ENCODE measurements at places on chromosomes 2 and 18. TPM values are rescaled to one million over a fixed set of nuclear protein-coding genes. Genes with fewer than 3 reads are reported as not detected.

- DNase-seq, result no peak
Observed at GRCh38 chr18:75391279-75392225, 36.0 kb downstream of the SMIM21 start.

RALBP1 gene
- total RNA-seq, result 39.2 TPM

DSG3 gene
- total RNA-seq, result not detected

DNA sequence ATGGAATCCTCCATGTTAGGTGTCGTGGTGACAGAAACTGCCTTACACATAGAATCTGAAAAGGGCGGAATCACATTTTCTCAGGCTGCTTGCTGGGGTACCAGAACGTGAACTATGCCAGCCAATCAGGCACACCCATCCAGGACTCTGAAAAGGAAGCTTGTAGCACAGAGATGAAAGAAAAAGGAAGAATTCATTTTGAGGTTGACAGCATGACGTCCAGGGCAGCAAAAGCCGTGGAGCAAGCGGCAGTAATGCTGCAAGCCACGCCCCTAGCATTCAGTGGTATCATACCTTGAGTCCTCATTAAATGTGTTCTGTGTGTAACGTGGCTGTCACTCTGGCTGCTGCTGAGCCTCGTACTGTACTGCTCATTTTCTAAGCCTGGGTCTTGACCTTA lies 304.0 kb downstream of the DYSF start:
- DNase-seq, result no peak

DNA sequence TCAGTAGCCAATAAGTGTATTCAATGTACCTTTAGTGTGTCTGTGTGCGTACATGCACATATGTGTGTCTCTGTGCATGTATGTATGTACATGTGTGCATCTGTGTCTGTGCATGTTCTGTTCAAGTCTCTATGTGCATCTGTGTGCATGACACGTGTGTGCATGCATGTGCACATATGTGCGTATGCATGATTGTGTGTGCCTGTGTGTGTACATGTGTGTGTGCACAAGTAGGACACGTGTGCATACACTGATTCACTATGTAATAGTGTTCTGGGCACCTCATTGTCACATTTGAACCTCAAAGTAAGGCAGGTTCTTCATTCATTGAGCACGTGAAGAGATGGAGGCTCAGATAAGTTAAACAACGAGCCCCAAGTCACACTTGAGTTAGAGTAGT lies 142.6 kb upstream of the COPS8 start:
- DNase-seq, result no peak

- DNase-seq, result no peak
Observed at GRCh38 chr2:61529944-61530735, 8.0 kb downstream of the XPO1 start.

GRCh38 chr2:160141912-160142311 lies 58.2 kb downstream of the ITGB6 start:
- DNase-seq, result no peak

- no peak for DNase-seq
Observed at GRCh38 chr18:41370740-41371139, 584.3 kb upstream of the PIK3C3 start.
